Stimulated activated CD4-positive, alpha-beta T cell treated with anti-CD3 and anti-CD28 coated beads, TNF-alpha, amount 100 ng/mL, for 4 hours (primary cell): ENCODE measurements at places on chromosomes 1 and 21.

DNA sequence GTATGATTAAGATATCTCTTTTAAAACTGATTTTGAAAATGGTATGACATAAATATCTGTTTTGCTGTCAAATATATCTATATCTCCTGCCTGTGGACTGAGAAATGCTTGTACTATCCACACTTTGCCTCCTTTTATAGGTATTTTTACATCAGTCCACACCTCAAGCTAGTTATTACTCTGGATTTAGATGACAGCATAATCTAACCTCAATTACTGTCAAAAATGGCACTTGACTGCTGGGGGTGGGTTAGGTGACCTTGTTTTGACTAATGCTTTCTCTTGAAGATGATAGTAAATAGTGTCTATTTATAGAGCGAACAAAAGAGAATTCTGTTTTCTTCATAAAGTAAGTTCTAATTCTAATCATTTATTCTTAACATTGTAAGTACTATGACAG, 9.1 kb downstream of the ADGRL2 start:
- no peak for DNase-seq

DNA sequence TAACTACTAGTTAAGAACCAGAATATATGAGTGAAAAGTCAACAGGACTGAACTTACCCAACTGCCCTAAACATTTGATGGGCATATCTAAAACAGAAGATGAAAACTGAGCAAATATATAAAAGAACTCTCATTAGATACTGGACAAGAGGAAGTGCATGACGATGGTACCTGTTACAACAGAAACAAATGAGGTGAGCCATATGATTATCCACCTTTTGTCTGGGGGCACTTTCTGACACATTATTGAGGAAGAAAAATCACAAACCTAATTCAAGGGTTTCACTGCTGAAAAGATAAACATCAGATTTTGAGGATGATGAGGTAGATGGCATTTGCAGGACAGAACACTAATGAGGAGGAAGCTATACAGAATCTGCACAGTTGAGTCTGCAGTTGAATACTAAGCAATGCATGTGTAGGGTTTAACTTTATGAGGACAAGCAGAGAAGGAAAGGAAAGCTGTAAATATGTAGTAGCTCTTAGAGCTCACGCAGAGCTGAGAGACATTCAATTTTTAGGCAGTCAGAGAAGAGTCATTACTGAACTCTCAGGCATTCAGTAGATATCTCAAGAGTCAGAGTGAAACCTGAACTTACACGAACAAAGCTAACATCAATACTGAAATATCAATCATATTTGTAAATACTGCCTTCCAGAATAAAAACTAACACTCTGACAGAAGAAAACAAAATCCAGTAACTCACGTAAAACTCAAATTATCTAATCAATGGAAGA, 262.1 kb downstream of the AKT3 start:
- no peak for DNase-seq

DNA sequence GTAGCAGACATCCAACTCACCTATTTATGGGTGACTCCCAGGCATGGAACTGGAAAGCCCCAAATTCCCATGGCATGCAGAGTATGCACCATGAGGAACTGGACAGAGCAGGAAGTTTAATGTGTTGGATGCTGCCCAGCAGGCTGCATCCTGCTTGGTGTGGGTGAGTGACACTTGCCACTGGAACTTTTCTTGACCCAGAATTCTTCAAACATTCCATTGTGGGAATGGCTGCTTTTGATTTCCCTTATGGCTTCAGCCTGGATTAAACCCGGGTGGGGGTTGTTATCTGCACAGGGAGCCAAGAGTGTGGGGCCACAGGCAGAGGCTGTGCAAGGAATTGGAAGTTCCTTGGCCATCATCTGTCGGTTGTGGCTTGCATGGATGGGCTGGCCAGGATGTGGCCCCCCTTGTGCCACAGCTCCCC, 26.9 kb upstream of the BACE2 start:
- DNase-seq, result no peak

- DNase-seq, result no peak
These were observed 34.3 kb upstream of the CACYBP start for GRCh38 chr1:174965362-174966007.

- DNase-seq, result no peak
These were observed 163.3 kb downstream of the ETS2 start for GRCh38 chr21:38968887-38969543.

GRCh38 chr1:5709461-5709975, 282.7 kb downstream of the NPHP4 start:
- DNase-seq, result no peak

GRCh38 chr1:73463873-73464272, 734.1 kb downstream of the LRRIQ3 start:
- no peak for DNase-seq

GRCh38 chr1:74689621-74690363, 16.2 kb upstream of the ERICH3 start:
- DNase-seq, result no peak

GRCh38 chr1:101136739-101137138, 100.1 kb upstream of the S1PR1 start:
- no peak for DNase-seq

- no peak for DNase-seq
These were observed 61.6 kb downstream of the CD46 start for GRCh38 chr1:207813512-207813881.

DNA sequence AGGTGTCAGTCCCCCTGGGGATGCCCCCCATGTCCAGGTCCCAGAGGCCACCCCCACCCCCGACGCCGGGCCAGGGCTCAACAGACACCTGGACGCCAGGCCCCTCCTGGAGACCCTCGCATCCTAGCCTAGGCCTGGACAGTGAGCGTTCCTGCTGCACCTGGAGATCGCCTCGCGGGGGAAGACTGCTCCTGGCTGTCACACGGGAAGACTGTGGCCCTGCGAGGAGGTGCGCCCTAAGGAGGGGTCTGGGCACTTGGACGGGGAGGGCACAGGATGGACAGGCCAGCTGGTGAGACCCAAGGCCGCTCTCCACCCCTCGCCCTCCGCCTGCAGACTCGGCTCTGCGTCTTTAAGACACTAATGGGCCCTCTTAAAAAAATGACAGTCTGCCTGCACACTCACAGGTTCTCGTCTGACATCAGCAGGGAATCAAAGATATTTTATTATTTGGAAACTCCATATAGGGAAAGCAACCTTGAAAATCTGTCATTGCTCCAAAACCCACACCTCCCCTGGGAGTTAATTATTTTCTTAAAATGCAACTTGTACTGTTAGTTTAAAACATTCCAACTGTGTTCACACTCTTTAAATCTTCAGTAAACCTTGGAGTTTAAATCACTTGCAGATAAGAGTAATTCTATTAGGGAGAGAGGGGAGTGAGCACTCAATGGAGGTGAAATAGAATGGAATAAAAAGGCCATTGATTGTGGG, 45.6 kb upstream of the ACTRT2 start:
- no peak for DNase-seq

GRCh38 chr1:227127891-227128290, 187.8 kb downstream of the COQ8A start:
- no peak for DNase-seq

GRCh38 chr1:118388301-118388959, 203.4 kb upstream of the SPAG17 start:
- DNase-seq, result no peak

DNA sequence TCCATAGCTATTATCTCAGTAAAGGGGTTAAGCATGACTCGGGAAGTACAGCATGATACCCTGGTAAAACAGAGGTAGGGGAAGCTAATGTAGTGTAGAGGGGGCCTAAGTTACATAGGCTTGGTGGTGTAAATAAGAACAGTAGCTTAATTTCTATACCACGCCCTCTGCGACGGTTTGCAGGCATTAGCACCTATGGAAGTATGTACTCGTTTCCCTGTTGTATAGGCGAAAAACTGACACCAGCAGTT, 470 bp upstream of the NAXE start:
- no peak for DNase-seq

DNA sequence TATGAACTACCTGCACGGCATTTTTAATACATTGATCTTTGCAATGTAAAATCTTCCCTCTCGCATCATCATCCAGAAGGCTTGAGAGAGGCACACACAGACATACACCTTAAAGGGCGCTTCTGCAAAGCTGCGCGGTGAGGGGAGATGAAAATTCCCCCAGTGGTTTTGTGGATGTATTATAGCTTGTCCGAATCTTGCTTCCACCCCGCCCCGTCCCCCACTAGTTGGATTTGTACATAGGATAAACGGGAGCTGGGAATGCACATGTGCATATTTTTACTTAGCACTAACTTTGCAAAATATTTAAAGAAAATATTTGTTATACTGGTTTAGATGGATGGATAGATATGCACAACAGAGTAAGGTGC, 542 bp upstream of the ASTN1 start:
- DNase-seq, result no peak

DNA sequence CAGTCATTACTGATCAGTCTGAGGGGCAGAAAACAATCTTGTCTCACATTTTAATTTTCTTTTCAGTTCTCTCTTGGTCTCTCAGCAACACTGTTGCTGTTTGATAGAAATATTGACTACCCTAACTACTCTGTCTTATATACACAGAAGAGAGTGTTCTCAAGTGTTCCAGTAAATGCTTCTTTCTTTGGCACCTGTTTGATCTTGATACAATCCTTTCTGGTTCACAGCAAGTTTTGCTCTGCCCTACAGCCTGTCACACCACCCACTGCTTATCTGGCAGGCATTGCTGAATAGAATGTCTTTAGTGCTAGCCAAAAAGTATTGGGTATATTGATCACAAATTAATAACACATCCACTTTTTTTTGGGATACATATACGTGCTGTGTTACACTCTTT, 75.7 kb upstream of the WLS start:
- DNase-seq, result no peak

DNA sequence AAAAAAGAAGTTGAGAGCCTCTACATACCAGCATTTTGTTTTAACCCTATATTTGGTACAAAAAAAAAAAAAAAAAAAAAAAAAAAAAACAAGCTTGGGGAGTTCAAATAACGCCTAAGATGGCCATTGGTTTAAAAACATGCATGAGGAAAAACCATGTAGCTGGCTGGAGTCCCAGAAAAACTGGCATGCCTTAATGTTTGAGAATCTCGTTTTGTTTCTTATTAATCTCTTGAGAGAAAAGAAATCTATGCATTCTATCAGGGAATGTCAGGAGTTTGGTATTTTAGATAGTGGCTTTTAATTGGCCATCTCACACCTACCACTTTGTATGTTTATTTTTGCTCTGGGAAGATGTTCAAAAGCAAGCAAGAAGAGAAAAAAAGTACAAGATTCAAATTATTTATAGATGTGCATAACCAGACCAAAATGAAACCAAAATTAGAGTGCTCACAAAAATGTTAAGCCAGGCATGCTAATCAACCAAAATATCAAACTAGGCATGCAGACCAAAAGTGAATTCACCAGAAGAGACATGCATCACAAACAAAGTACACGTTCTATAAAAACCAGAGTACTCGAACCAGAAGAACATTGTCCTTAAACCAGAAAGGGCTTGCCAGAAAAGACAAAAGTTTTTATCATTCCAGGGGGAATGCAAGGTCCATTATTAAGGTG, 156.6 kb downstream of the AK5 start:
- DNase-seq, result no peak

- DNase-seq, result no peak
These were observed 73.8 kb upstream of the VAV3 start for GRCh38 chr1:108038653-108039236.

DNA sequence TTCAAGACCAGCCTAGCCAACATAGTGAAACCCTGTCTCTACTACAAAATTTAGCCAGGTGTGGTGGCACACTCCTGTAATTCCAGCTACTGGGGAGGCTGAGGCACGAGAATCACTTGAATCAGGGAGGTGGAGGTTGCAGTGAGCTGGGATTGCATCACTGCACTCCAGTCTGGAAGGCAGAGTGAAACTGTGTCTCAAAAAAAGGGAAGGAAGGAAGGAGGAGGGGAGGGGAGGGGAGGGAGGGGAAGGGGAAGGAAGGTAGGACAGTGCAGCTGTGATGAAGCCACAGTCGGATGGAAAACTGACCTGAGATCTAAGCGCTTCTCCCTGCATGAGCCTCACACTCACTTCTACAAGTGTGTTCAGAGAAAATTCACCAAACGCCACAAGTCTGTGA, 22.0 kb upstream of the FHAD1 start:
- no peak for DNase-seq

DNA sequence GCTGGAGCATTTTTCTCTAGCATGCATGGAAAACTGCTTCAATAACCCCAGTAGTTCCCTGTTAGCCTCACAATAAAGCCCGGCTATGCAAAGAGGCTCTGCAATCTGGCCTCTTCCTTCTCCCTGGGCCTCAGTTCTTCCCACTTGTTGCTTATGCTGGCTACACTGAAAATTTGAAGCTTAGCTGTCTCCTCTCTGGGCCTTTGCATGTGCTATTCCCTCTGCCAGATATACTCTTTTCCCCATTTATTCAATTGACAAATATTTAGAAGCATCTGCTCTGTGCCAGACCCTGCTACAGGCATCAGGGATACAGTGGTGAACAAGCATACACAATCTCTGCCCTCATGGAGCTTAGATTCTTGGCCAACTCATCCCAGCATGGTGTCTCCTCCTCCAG, 15.3 kb downstream of the CRYBG2 start:
- no peak for DNase-seq

DNA sequence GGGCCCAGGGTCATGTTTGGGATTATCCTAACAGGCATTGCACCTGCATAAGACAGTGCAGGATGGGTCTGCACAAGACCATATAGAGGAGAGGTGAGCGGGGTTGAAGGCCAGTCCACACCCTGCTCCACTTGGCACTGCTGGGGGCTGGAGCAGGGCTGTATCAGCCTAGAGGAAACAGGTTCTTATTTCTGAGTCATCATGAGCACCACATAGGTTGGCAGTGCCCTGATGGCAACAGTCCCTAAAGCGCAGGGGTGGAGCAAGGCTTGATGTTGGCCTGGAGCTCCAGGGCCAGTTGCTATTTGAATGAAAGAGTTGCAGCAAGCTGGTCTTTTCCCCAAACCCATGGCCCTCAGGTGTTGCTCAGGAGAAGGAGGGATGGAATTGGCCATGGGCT, 29.8 kb upstream of the BMP8B start:
- no peak for DNase-seq

DNA sequence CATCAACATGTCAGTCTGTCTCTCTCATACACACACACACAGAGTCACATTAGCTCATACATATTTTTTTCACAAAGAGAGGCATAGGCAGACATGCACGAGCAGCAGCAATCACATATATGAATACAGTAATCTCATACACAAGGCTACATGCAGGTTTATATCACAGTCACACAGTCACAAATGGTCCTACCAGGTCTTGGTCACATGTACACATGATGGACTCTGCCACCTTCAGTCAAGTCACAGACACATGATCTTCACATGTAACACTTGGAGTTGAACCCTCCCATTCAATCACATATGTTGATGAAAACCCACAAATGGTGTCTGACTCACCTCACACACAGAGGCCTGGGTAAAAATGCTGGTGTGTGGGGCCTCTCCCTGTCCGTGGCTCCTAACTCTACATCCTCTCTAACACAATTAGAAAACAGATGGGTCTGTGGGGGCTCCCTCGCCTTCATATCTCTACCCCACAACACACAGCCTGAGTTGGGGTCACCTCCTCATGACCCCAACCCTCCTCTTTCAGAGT, 27.9 kb downstream of the RIMS3 start:
- DNase-seq, result no peak

GRCh38 chr21:36217743-36218142, 61.1 kb downstream of the DOP1B start:
- no peak for DNase-seq
